Stimulated activated CD4-positive, alpha-beta T cell treated with anti-CD3 and anti-CD28 coated beads, TNF-alpha, amount 100 ng/mL, for 1 hour (primary cell): ENCODE measurements at places on chromosomes 4 and X.

- DNase-seq, result no peak
Observed at GRCh38 chrX:24231131-24231540, 81.6 kb downstream of the ZFX start.

GRCh38 chr4:185513489-185514181 is 21.7 kb downstream of the PDLIM3 start:
- DNase-seq, result no peak

- DNase-seq, result no peak
Observed at GRCh38 chrX:15215366-15215765, 54.5 kb downstream of the ASB9 start.

- DNase-seq, result no peak
Observed at GRCh38 chr4:89173336-89174090, 62.2 kb downstream of the TIGD2 start.

- DNase-seq, result no peak
Observed at GRCh38 chr4:2485956-2486355, 17.1 kb downstream of the RNF4 start.
